DMS53 (cell line): ENCODE measurements at places on chromosomes 11 and 22.
A peak's percentile ranks its signal among the peaks of the same experiment; 100 is the strongest.

DNA sequence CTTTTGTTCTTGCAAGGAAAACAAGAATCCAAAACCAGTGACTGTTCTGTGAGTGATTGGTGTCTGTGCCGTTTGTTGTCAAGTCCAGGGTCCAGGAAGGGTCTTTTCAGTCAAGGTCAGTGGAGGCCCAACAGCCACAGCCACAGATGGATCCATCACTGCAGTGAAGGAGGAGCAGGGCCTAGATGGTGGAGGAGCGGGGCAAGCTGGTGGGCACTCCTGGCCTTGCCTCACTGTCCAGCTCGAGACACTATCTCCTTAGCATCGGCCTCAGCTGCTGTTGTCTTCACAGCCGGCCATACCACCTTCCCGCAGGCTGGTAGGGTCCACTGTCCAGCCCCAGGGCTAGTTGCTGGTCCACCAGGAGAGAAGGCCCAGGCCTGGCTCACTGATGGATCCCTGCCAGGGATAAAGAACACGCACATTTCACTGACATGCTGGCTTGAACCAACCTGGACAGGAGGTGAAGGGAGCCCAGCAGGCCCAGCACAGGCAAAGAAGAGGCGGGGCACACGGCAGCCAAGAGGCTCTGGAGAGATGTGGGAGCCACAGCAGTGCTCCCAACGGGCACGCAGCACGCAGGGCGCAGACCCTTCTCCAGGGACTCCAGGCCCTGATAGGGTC, 15.2 kb downstream of the POLR3H start:
- peak; percentile 21 for DNase-seq

DNA sequence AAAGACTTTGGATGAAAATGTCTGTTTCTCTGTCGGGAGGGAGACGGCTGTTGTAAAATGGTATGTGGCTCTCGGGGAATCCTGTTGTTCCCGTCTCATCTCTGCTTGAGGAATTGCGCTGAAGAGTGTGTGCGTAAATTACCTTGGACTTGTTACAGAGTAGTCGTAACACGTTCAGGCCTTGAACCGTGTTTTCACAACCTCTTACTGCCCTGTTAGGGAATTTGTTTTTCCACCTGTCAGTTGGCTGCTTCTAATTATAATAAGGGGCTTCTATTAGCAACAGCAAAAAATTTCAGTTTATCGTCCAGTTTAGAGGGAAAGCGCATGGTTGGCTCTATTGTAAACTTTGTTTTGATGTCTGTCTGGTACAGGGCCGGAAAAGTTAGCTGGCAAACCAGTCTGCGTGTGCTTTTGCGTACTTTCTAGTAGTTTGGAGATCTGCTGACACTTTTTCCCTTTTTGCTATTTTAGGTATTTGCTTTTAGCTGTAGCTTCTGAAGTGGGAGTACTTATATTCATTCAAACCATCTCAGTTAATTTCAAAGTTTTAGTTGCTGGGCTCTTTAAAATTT, 1.5 kb downstream of the HIPK3 start:
- no peak for DNase-seq

DNA sequence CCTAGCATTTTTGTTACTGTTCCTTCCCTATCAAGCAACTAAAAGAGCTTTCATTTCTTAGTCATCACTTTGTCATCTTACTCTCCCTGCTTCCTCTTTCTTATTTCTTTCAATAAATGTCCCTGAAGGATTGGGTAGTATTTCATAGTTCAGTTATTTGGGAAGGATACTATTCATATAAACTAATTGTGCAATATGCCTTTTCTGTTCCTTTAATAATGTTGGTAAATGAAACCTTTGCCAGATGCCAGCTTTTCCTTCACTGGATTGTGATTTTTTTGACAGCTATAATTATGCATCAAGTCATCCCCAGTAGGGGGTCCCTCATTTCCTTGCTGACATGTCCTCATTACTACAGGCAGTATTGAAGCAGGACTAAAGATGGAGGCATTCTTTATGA, 101.7 kb downstream of the ATM start:
- no peak for DNase-seq

DNA sequence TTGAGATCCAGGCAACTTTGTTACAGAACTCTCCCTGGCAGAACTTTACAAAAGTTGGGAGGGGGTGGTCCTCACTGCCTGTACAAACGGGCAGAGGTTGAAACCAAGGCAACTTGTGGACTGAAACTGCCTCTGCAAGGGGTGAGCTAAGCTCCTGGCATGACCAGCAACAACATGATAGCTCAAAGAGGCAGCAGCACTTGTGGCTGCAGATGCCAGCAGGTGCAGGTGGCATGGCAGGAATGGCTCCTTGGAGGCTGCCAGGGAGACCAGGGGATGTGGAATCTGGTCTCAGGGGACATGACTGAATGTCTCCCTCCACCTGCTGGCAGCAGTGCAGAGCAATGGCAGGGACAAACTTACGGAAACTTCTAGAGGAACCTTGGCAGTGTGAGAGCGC, 38.8 kb upstream of the PHF21A start:
- no peak for DNase-seq

DNA sequence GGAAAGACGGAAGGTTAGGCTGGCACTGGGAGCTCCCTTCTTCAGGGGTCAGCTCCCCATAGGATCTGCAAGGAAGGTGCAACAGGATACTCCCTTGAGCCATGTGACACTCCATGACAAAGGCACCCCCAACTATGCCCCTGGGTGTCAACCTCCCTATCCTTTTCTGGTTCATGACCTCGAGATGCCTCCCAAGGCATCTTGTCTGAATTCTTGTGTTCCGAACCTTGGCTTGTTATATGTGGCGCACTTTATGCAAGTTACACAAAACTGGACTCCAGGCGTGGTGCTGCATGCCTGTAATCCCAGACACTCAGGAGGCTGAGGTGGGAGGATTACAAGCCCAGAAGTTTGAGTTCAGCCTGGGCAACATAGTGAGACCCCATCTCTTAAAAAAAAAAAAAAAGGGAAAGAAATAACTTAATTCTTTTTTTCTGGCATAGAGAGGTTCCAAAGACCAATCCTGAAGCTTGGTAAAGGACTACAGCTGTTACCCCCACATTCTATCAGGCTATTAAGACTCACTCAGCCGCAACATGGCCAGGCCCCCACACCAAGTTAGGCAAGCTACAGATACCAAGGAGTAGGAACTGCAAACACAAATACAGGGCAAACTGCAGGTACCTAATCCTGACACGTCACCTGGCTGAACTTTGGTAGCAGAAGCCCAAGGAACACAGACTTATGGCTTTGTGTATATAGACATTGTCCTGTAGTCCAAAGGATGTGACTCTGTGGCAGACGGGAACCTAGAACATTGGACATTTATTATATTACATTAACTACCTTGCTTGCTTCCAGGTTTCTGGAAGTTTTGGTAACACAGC, 1.4 kb downstream of the C11orf24 start:
- DNase-seq = no peak

GRCh38 chr11:102399189-102399588, 52.2 kb downstream of the BIRC2 start:
- peak; percentile 64 for DNase-seq

- no peak for DNase-seq
Observed at GRCh38 chr11:66987158-66987620, 12.1 kb downstream of the C11orf86 start.

DNA sequence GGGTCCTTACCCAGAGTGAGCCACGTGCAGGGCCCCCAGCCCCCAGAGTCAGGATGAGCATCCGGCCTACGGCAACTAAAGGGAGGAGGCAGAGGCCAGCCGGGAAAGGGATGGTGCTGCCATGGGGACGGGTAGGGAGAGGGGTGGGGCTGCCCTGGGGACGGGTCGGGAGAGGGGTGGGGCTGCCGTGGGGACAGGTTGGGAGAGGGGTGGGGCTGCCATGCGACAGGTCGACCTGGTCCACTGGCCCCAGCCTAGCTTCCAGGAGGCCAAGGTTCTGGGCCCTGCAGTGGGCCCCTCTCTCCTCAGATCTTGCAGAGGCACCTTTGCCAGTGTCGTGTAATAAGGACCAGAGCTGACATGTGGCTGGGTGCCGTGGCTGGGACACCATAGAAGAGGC, 187.7 kb downstream of the BRD1 start:
- DNase-seq = no peak

DNA sequence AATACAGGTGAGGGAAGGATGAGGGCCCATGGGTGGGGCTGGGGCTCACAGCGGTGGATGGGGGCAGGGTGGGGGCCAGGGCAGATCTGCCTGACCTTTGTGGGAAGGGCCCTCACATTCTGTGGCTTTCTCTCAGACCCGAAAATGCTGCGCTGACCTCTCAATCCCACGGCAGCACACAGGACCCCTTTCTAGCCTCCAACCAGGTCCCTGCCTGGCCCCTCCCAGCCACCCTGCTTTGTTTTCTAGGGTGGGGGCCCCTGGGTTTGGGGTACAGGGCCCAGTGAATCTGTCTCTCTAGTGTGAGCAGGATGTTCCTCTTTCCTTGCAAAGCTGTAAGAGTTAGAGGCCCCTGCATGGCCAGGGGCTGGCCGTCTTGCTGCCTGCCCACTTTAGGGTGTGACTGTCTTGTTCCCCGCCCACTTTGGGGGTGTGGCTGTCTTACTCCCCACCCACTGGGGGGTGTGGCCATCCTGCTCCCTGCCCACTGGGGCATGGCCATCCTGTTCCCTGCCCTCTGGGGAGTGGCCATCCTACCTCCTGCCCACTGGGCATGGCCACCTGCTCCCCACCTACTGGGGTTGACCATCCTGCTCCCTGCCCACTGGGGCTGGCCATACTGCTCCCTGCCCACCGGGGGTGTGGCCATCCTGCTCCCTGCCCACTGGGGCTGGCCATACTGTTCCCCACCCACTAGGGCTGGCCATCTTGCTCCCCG, 11.5 kb downstream of the PARVG start:
- peak; percentile 37 for DNase-seq

GRCh38 chr11:44680982-44681597, 45.7 kb upstream of the TSPAN18 start:
- DNase-seq = no peak

- DNase-seq = no peak
Observed at GRCh38 chr11:69086152-69087132, 37.7 kb downstream of the TPCN2 start.

- no peak for DNase-seq
Observed at GRCh38 chr22:49577168-49578060, 250.3 kb downstream of the BRD1 start.

DNA sequence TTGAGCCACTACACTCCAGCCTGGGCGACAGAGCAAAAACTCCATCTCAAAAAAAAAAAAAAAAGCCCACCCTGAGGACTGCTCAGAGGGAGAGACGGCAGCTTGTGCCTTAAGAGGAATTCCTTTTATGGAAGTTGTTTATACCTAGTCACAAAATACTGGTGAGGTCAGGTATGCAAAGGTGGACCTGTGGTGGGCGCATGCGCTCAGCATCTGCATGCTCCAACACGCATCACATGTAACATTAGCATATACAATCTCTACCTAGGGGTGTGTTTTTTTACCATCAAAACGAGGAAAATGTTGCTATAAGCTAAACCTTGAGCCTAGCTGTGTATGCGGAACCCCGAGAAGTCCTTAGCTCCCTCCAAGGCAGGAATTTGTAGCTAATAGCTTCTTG, 6.8 kb upstream of the SART1 start:
- no peak for DNase-seq

- peak; percentile 96 for DNase-seq
Observed at GRCh38 chr11:85182441-85183387, 444.4 kb downstream of the DLG2 start.

GRCh38 chr11:2101171-2101675, 38.0 kb downstream of the IGF2 start:
- no peak for DNase-seq

GRCh38 chr11:92048415-92048814, 176.2 kb upstream of the FAT3 start:
- DNase-seq = peak; percentile 33

DNA sequence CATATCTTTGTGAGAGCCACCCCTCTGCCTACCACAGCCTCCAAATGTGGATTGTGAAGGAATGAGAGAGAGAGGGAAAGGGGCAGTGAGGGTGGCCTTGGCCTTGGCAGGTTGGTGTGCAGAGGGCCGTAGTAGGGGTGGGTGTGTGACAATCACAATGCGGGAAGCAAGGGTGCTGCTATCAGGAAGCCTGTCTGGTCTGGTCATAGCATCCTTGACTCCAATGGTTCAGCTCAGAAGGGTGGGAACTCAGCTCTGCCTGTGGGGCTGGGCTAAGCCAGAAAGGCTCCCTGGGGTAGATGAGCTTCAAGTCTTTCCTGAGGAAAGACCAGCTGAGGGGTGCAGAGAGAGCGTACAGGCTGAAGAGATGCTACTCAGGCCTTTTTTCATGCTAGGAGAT, 72.7 kb downstream of the RRM1 start:
- DNase-seq = no peak

GRCh38 chr11:132335311-132335710, 964.9 kb downstream of the NTM start:
- no peak for DNase-seq

- no peak for DNase-seq
Observed at GRCh38 chr22:28934026-28934425, 50.7 kb downstream of the ZNRF3 start.

- no peak for DNase-seq
Observed at GRCh38 chr11:120657306-120658070, 145.9 kb downstream of the GRIK4 start.
